ENCODE measurements at places on chromosomes 12 and 14.
A peak's percentile ranks its signal among the peaks of the same experiment; 100 is the strongest.

- DNase-seq = no peak
Measured at GRCh38 chr12:52949413-52950331, 754 bp downstream of the KRT18 start.

DNA sequence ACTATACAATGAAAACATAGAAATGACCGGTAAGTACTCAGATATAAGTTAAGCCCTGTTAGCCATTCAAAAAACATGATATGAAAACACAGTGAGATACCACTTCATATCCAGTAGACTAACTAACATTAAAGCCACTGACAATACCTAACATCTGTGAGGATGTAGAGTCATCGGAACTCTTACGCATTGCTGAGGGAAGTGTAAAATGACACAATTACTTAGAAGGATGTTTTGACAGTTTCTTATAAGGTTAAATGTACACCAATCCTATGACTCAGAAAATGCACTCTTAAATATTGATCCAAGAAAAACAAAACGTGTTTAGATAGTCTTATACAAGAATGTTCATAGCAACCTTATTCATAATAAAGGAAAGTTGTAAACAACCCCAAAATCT, 782.9 kb downstream of the BCL11B start:
- no peak for DNase-seq

- DNase-seq = no peak
Measured at GRCh38 chr14:99432485-99432884, 48.2 kb downstream of the SETD3 start.

GRCh38 chr12:119547001-119547400, 46.6 kb upstream of the TMEM233 start:
- no peak for DNase-seq

DNA sequence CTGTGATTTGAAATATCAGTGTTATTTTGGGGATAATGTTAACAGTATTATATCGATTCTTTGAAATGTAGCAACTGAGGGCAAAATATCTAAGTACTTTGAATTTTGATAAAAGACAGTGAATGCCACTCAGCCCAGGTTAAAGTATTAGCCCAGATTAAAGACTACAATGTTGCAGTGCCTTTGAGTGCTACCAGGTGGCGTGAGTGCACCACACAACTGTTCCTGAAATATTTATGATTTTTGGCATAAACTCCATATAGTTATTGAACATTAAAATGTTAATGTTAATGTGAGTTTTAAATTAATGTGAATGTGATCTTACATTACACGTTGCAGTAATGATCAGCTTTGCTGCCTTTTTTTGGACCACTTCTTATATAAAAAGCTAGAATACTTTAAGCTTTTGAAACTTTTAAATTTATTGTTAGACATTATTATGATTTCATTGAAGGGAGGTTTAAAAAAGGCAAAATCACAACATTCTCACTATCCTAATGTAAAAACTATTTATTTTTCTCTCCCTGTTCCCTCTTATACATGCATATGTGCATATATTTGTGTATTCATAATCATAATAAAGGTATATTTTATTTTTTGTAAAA, 22.5 kb downstream of the MRPS35 start:
- peak; percentile 33 for DNase-seq

DNA sequence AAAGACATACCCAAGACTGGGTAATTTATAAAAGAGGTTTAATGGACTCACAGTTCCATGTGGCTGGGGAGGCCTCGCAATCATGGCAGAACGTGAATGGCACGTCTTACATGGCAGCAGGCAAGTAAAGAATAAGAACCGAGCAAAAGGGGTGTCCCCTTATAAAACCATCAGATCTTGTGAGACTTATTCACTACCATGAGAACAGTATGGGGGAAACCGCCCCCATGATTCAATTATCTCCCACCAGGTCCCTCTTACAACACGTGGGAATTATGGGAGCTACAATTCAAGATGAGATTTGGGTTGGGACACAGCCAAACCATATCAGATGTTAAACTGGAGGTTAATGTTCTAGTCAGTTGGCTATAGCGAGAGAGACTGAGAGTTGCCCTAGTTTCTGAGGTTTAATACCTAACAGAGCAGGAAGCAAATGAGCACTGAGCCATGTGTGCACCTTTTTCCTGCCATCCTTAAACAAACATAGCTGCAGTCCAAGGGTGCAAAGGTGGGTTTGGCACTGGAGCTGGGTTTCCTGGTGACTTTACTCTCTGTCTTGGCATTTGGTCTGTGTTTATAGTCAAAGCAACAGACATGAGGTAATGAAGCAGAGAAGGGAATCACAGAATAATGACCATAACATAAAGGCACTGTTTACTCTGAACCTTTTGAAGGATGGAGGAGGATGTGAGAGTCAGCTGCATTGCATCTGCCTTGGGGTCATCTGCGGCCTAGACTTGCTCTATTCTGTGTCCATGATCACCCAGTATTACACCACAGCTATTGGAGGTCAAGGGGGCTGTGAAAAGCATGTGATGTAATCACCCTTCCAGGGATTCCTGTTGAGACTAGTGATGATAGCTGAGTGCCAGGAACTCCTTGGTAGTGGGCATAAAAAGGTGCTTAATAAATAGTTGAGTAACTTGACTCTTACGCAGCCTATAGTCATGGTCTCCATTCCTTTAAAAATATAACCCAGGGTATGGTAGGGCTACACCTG, 83.6 kb upstream of the USP44 start:
- DNase-seq = no peak

- DNase-seq = no peak
Measured at GRCh38 chr12:4107911-4108697, 165.5 kb upstream of the CCND2 start.

- no peak for DNase-seq
Measured at GRCh38 chr12:109625131-109625559, 51.6 kb downstream of the MVK start.

DNA sequence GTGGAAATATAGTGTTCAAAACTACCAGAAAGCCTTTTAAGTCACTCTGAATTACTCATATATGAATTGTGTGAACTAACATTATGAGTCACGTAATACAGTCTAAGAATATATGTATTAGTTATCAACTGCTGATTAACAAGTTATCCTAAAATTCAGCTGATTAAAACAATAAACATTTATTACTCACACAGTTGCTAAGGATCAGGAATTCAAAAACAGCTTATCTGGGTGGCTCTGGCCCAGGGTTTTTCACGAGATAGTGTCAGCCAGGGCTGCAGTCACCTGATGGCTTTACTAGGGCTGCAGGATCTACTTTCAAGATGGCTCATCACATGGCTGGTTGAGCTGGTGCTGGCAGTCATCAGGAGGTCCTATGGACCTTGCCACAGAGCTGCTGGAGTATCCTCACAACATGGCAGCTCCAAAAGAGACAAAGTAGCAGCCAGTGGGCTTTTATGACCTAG, 36.5 kb downstream of the CORO1C start:
- no peak for DNase-seq

Measured in activated CD4-positive, alpha-beta T cell treated with anti-CD3 and anti-CD28 coated beads for 4 hours (primary cell).